HT1080 (cell line): ENCODE measurements at places on chromosomes 3 and 15. TPM values are rescaled to one million over a fixed set of nuclear protein-coding genes. Genes with fewer than 3 reads are reported as not detected.

GRCh38 chr3:63970631-63971475, 52.4 kb downstream of the PSMD6 start:
- DNase-seq, result no peak

- no peak for DNase-seq
Observed at GRCh38 chr3:144085964-144086363, 114.3 kb downstream of the DIPK2A start.

DNA sequence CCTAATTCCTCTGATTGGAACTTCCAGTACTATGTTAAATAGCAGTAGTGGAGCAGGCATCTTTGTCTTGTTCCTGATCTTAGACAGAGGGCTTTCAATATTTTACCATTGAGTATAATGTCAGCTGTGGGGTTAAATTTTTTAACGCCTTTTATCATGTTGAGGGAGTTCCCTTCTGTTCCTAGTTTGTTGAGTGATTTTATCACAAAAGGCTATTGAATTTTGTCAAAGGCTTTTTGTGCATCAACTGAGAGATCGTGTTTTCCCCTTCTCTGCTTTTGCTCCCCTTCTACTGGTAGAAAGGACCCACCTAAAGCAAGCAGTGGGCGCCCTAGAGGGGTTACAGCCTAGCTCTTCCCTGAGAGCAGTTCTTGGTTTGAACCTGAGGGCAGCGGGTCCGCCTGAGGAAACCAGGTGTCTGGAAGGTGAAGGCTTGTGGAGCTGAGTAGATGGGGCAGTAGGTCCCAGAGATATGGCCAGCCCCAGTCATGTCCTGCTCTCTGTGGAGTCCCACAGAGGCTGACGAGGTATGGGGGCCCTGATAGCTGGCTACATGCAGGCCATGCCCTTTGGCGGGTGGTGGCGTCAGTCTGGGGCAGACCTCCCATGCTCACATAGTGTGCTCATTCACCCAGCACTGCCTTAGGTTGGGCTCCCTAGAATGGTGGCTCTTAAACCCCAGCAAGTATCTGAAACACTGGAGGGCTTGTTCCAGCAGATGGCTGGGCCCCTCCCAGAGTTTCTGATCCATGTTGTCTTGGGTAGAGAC, 11.3 kb downstream of the HDAC11 start:
- DNase-seq, result no peak

DNA sequence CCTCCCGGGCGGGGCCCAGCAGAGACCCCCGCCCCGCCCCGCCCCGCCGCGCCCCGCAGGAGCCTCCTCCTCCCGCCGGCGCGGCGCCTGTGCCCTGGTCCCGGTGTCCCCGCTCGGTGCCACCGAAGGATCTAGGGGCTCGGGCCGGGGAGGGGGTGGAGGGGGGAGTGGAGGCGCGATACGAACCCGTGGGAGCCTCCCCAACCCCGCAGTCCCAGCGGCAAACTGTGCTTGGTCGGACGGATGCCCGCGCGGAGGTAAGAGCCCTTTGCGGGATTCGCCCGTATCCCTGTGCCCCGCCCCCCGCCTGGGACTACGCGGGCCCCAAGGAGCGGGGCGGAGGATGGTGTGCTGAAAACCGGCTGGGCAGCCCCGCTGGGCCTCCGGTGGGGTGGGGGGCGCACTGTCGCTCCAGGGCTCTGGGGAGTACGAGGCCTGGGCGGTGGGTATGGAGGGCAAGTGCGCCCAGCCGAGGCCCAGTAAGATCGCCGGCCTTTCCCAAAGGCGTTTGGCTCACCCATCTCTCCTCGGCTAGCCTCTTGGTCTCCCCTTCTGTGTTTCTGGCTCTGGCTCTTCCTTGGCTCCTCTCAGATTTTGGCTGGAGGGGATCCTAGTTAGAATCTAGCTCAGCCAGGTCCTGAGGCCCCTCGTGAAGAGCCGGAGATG, 65.6 kb upstream of the POLG start:
- DNase-seq, result no peak

DNA sequence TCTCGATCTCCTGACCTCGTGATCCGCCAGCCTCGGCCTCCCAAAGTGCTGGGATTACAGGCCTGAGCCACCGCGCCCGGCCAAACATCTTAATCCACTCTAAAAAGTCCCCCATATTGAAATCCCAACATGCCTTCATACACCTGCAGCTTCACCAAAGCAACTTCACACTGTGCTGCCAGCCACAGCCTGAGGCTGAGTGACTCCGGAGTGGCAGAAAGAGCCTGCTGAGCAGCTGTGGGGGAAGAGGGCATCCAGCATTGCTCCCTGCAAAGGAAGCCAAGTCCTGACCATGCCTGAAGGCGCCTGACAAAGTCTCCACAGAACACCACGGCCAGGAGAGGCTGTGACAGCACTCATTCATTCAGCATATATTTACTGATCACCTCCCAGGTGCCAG, 21.6 kb upstream of the VGLL4 start:
- DNase-seq, result no peak

DNA sequence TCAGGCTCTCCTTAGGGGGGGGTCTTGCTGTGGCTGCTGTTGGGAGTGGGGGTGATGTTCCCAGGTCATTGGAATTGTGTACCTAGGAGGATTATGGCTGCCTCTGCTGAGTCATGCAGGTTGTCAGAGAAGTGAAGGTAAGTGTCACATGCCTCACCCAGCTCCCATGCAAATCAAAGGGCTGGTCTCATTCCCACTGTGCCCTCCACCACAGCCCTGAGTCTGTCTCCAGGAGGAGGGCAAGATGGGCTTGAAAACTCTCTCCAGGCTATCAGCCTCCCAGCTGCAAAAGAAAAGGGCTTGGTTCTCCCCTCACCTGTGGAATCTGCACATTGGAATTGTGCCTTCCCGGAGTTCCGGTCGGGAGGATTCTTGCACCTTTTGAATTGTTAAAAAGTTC, 580.5 kb downstream of the NSUN3 start:
- no peak for DNase-seq

DNA sequence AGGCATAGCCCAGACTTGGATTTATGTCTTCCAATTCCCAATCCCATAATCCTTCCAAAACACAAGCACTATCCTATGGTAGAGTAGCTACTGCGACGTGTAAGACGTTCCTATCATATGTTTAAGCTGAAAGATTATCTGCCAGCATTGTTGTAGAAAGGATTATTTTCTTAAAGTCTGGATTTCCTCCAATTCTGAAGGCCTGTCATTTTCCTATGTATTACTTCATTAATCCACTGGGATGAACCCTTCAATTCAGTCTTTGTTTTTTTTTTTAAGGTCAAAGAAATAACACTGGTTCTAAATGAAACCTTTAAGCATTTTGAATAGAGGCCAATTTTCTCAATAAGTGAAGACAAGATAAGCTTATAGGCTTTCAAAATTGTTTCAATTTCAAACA, 289.0 kb downstream of the SLC9A9 start:
- no peak for DNase-seq

VPS13C gene
- 11.2 and 11.4 TPM in 2 replicates for total RNA-seq

FETUB gene
- 1.8 and 1.9 TPM in 2 replicates for total RNA-seq

GOLGA6L7 gene
- total RNA-seq, result not detected in 2 replicates

ZIC1 gene
- not detected in 2 replicates for total RNA-seq

GRAMD1C gene
- 2.4 TPM in 2 replicates for total RNA-seq
